ENCODE measurements at places on chromosomes 6 and 20. TPM values are rescaled to one million over a fixed set of nuclear protein-coding genes. Genes with fewer than 3 reads are reported as not detected.

The CLVS2 gene
- total RNA-seq: under 0.01 TPM

The NKAPL gene
- not detected for total RNA-seq

The THEMIS gene
- not detected for total RNA-seq

The PACRG gene
- not detected for total RNA-seq

The TP53TG5 gene
- total RNA-seq: not detected

The SCAND1 gene
- 93.9 TPM for total RNA-seq

The TBX18 gene
- total RNA-seq: 8.2 TPM

The MPIG6B gene
- total RNA-seq: not detected

The SOX18 gene
- total RNA-seq: not detected

The AGPAT4 gene
- total RNA-seq: 5.5 TPM

The PHACTR2 gene
- 14.6 TPM for total RNA-seq

The SLC22A3 gene
- total RNA-seq: 1.8 TPM

The SPATA25 gene
- total RNA-seq: not detected

The LY86 gene
- total RNA-seq: not detected

The TRIM31 gene
- total RNA-seq: not detected

The ZKSCAN4 gene
- total RNA-seq: 2.9 TPM

The LGSN gene
- not detected for total RNA-seq

The CFAP206 gene
- total RNA-seq: not detected

The GNRH2 gene
- not detected for total RNA-seq

The WFDC12 gene
- total RNA-seq: not detected

The BFSP1 gene
- 4.2 TPM for total RNA-seq

The FAM217A gene
- not detected for total RNA-seq

The BPIFB1 gene
- total RNA-seq: not detected

The SIRPB2 gene
- total RNA-seq: not detected

The IFNGR1 gene
- total RNA-seq: 31.1 TPM

The EDN1 gene
- total RNA-seq: 30.2 TPM

The GSTA5 gene
- not detected for total RNA-seq

The TNF gene
- 4.0 TPM for total RNA-seq
